ENCODE measurements at places on chromosomes 6 and 20.

- DNase-seq: no peak
Observed at GRCh38 chr20:9966966-9967365, 67.8 kb upstream of the ANKEF1 start.

- DNase-seq: no peak
Observed at GRCh38 chr20:61662968-61663331, 402.7 kb downstream of the TAF4 start.

GRCh38 chr20:15976047-15976736 lies 597.1 kb downstream of the KIF16B start:
- no peak for DNase-seq

- no peak for DNase-seq
Observed at GRCh38 chr6:11164717-11165646, 53.5 kb upstream of the ERVFRD-1 start.

- DNase-seq: no peak
Observed at GRCh38 chr6:96934087-96934486, 9.6 kb downstream of the KLHL32 start.

- DNase-seq: no peak
Observed at GRCh38 chr6:73004231-73004630, 221.1 kb downstream of the KHDC1L start.

- DNase-seq: no peak
Observed at GRCh38 chr6:50970908-50971307, 152.2 kb downstream of the TFAP2B start.

DNA sequence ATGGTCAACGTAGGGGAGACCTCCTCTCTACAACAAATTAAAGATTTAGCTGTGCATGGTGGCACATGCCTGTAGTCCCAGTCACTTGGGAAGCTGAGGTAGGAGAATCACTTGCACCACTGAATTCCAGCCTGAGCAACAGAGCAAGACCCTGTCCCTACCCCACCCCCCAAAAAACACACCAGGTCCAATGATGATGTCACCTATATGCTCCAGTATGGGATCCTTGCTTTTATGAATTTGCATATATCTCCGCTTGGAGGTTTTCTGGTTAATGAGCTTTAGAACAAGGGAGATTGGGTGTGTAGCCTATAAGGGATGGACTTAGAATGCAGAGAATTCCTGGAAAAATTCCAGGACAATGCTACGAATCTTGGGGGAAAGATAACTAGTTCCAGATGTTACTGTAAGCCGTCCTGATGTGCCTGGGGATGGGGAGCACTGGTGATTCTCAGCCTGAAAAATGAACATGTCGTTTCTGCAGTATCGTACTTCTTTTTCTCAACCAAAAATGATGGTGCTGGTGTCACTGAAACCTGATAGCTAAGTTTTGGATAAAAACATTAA lies 61.1 kb downstream of the ZBTB2 start:
- DNase-seq: no peak

- no peak for DNase-seq
Observed at GRCh38 chr6:170160031-170160627, 130.7 kb downstream of the DLL1 start.

DNA sequence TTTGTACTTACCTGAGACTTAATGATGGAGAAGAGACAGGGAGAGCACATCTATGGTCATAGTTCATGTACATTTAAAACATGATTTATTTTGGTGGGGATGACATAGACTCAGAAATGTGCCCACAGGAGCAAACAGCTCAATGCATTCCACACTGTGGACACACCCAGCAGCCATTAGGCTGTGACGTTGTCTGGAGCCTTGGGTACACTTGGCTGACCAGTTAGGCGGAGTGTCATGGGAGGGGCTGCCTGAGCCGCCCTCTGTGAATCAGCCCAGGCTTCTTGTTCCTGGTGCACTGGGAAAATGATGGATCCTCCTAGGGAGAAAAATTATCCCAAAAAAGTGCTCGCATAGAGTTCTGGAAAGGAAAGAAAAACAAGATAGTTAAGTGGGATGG lies 231.0 kb upstream of the GMDS start:
- DNase-seq: no peak

DNA sequence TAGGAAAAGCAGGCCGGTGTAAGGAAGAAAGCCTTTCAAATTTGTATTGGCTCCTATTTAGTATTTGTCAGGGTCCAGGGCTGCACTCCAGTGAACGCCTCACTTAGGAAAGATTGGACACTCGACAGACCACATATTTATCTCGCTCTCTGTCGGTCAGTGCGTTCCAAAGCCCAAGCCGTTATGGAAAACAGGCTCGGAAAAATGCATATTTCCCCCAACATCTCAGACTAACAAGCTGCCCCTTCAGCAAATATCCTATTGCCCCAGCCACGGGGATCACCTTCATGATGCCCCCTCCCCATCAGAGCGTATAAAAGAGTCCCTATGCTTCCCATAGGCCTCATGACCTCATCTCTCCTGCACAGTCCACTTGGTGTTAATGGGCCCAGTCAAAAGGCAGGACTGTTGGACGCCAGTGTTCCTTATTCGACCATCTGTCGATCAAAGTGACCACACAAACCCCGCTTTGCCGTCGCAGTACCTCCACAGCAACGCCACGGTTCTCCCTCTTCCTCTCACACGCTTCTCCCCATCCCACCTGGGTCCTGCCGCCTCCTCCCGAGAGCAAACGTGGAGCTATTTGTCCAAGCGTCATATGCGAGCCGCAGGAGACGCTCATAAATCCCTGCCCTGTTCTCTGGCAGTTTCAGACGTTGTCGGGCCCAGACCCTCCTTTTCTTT lies 63.3 kb downstream of the NPEPL1 start:
- no peak for DNase-seq

GRCh38 chr6:13462458-13463327 lies 24.7 kb downstream of the GFOD1 start:
- DNase-seq: no peak

DNA sequence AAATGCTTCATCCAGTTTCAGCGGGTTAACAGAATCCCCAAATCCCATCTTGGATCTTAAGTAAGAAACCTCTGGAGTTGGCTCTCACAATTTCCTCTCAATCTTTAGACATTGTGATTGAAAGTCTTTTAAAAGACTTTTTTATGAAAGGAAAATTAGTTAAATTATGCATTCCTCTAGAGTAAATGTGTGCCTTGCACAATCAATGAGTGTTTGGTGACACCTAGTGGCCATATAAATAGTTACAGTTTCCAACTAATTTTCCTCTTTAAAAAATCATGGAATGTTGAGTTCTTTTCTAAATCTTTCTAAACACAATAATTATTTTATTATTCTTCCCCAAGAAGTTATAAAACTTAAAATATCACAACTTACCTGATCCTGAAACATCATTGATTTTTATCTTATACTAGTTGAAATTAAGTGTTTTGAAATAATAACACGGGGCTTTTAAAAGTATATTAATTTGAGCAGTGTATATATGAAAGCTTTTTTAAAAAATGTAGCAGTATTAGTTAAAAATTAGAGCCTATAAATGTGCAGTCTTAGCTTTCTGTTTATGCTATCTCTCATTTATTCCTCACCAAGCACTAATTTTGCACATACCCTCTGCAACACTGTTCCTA lies 66.4 kb downstream of the PKHD1 start:
- DNase-seq: no peak
